ENCODE measurements at places on chromosomes 1 and 21. TPM values are rescaled to one million over a fixed set of nuclear protein-coding genes. Genes with fewer than 3 reads are reported as not detected.

DNA sequence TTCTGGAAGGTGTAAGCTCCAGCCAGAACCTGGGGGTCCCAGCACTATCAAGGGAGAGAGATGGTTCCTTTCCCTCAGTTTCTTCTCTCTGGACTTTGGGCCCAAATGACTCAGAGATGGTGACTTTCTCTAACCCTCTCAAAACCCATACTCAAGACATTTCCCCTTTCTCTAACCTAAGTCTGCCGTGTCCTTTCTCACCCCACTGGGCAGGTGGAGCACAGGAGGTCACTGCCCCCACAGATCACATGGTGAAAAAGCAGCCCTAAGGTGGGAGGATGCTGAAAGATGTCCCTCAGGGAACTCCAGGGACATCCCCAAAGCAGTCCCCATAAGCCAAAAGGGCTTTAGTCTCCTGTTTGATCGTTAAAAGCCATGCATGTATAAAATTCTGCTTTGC is 173.7 kb downstream of the HIVEP3 start:
- DNase-seq = no peak
- H3K27me3 ChIP-seq = no peaks in the 10 kb centered on the region

DNA sequence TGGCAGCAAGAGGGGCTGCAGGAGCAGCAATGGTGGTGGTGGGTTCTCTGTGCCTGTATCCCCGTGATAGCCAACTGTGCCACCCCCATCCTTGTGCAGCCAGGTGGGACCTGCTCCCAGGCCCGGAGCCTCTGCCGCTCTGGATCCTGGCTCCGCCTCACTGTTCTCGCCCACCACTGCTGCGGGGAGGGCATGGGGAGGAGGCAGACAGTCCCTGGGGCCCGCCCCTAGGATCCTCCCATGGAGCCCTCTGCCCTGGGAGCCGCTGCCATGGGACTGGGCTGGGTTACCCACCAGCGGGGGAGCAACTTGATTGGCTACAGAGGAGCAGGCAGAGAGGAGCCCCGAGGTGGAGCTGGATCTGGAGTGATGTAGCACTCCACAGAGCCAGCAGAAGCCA is 31.6 kb downstream of the CD1D start:
- no peaks in the 10 kb centered on the region for H3K4me1 ChIP-seq
- no peak overlapping the region for H3K4me3 ChIP-seq
- DNase-seq = no peak
- H3K27me3 ChIP-seq = no peaks in the 10 kb centered on the region
- H3K36me3 ChIP-seq = no peaks in the 10 kb centered on the region
- no peak overlapping the region for H3K27ac ChIP-seq

GRCh38 chr21:45852886-45853400 is 128.6 kb upstream of the COL6A1 start:
- H3K36me3 ChIP-seq = no peaks in the 10 kb centered on the region
- no peaks in the 10 kb centered on the region for H3K4me1 ChIP-seq
- no peaks in the 10 kb centered on the region for H3K27me3 ChIP-seq

GRCh38 chr21:34687065-34687464 is 18.3 kb downstream of the CLIC6 start:
- H3K4me3 ChIP-seq = no peak overlapping the region
- peaks cover 41% of the 10 kb centered on the region for H3K4me1 ChIP-seq
- no peaks in the 10 kb centered on the region for H3K36me3 ChIP-seq
- no peak for DNase-seq
- no peaks in the 10 kb centered on the region for H3K27me3 ChIP-seq

DNA sequence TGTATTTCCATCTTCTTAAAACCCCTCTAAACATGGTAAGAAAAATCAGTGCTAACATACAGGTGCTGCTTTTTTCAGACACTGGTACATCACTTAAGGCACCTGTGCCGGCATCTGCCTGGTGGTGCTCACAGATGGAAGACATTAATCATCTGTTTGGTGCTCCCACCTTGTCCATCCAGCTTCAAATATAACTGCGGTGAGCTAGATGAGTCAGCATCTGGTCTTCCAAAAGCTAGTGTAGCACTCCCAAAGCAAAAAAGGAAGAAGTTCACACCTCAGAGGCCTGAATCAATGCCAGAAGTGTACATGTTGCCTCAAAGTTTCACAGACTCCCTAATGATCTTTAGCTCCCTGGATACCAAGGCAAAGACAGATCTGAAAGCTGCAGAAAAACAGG is 44.4 kb downstream of the TM2D1 start:
- H3K4me3 ChIP-seq = no peak overlapping the region
- no peaks in the 10 kb centered on the region for H3K36me3 ChIP-seq
- H3K4me1 ChIP-seq = no peaks in the 10 kb centered on the region

DNA sequence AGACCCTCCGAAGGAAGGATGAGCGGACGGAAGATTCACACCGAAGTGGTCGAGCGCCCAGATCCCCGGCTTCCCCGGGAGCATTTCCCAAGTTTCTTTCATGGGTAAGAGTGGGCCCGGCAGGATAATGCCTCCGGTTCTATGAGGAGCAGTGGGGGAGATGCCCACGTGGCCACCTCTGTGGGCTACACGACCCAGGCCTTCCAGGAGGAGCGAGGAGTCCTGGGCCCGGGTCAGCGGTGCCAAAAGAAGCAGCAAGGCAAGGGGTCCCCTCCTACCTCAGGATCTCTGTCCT is 7.9 kb upstream of the NBPF11 start:
- no peaks in the 10 kb centered on the region for H3K4me1 ChIP-seq
- no peak overlapping the region for H3K27ac ChIP-seq
- H3K36me3 ChIP-seq = no peaks in the 10 kb centered on the region
- no peak overlapping the region for H3K4me3 ChIP-seq

GRCh38 chr1:216223486-216223885 is 199.8 kb downstream of the USH2A start:
- H3K27ac ChIP-seq = no peak overlapping the region
- H3K27me3 ChIP-seq = no peaks in the 10 kb centered on the region
- H3K4me1 ChIP-seq = peaks cover 5% of the 10 kb centered on the region
- H3K36me3 ChIP-seq = no peaks in the 10 kb centered on the region
- H3K4me3 ChIP-seq = no peak overlapping the region

GRCh38 chr21:45155910-45156309 is 81.5 kb downstream of the ADARB1 start:
- H3K4me3 ChIP-seq = no peak overlapping the region
- no peak for DNase-seq
- H3K36me3 ChIP-seq = no peaks in the 10 kb centered on the region
- no peaks in the 10 kb centered on the region for H3K27me3 ChIP-seq
- peaks cover 16% of the 10 kb centered on the region for H3K4me1 ChIP-seq

- no peak overlapping the region for H3K27ac ChIP-seq
- no peaks in the 10 kb centered on the region for H3K4me1 ChIP-seq
- no peaks in the 10 kb centered on the region for H3K36me3 ChIP-seq
- no peak for DNase-seq
- H3K4me3 ChIP-seq = no peak overlapping the region
These were observed 94.2 kb upstream of the SERBP1 start for GRCh38 chr1:67524143-67525052.

CLDN19 gene
- total RNA-seq = 0.27 TPM

SPATA6 gene
- total RNA-seq = 16.5 TPM

FMO3 gene
- total RNA-seq = 0.55 TPM

LDLRAP1 gene
- total RNA-seq = 35.4 TPM

Measured in transverse colon (tissue), 4 donors.